ENCODE measurements at places on chromosomes 4 and X.

DNA sequence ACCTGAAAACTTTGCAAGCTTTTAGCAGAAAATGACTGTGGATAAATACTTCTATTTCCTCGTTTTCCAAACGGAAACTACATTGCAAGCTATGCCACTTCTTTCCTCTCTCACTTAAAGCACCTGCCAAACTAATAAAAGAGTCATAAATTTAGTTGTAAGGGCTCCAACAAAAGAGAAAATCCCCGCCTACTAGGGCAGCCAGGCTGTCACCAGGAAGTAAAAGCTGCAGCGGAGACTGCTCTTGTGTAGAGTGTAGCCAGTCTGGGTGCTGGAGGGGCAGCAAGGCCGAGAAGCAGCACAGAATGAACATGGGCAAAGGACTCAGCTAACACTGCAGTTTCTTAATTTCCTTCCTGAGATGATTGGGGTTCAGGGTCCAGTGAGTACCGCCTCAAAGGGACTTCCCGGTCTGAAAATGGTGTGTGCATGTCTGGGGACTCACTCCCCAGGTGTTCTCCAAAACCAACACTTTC lies 89.3 kb upstream of the MAML3 start:
- DNase-seq = no peak

DNA sequence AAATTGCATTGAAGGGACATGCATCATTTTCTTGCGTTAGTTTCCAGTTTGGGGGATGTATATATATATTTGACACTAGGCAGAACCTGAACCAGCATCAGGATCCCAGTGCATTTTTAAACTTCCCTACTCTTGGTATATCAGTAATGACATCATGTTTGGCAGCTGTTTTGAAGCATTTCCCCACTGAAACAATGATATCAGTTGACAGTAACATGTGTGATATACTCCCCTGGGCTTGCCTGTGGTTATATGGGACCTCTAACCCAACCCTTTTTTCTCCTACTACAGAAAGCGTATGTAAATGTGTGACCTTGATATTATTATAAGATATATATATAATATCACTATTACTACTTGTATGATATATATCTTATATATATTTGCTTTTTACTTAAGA lies 225.9 kb upstream of the CASK start:
- no peak for DNase-seq

DNA sequence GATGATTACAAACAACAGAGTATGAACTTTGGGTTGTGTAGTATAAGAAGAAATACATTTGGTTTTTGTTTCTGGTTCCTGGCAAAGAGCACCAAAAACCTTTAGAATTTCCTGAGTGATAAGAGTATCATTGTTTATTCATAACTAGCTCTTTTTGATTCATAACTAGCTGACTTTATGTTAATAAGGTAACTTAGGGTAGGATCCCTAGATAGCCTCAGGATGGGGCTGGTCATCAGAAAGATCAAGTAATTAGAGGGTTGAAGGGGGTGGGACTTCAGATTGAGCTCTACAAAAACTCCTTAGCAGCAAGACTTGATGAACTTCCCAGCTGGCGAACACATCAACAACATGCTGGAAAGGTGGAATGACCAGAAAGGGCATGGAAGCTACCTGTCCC lies 166.5 kb downstream of the SCFD2 start:
- no peak for DNase-seq

DNA sequence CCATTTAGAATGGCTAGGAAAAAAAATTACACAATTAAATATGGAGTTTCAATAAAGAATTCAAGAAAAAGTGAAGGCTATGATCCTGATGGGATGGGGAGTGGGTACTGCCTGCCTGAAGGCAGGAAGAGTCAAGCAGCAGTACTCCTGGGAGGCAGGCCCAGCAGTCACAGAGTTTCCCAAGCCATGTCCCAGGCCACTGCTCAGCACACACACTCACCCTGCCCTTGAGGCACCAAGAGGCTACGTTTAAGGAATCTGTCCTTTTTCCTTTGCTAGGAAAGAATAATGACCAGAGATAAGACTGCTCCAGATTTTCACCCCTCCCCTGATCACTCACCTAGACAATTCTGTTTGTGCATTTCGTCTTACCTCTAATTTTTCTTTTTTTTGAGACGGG lies 30.2 kb downstream of the MAP7D3 start:
- DNase-seq = no peak

DNA sequence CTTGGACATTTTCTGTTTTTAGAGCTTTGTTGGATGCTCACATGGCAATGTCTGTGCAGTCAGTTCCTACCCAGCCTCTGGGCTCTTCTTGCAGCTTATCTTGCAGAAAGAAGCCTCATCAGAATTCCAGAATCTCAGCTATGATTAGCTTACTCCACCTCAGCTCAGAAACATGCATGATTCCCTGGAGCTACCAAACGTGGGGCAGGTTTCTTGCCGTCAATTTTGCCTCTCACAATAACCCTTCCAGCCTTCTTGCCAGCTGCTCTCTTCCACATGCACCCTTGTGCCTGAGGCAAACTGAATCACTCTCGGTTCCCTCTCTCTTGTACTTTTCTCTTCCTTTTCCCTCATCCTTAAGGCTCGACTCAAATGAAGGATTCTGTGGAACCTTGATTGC lies 141.4 kb downstream of the PTTG2 start:
- no peak for DNase-seq

DNA sequence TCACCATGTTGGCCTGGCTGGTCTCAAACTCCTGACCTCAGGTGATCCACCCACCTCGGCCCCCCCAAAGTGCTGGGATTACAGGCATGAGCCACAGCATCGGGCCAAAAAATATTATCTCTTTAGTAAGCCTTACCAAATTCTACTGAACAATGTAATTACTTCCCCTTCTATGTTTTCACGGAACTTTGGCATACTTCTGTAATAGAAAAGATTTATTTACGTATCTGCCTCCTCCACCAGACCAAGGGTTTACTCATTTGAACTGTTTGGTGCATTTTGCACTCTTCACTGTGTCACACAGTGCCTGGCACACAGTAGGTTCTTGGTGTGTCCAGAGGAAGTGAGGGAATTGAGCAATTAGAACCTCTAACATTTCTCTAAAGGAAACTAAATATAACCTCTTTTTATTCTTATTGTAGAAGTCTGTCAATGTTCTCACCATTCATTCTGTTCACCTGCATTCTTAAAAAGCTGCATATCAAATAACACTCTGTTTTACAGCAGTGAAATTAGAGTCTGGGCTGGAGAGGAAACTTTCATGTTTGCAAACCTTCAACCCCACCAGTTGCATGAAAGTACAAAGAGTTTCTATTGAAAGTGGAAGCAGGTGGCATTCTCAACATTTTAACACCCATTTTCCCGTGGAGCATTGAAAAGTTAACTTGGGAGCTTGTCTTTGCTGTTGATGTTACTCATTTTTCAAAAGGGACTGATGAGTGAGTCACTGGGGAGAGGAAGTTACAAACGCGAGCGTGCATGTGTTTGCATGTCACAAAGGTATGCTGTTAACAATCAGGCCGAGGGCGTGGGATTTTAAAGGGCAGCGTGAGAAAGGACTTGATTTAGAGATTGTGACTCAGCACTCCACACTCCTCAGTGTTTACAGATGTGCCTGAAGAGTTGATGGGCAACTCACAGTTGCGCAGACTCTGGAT lies 314.1 kb downstream of the STK32B start:
- no peak for DNase-seq

- no peak for DNase-seq
Observed at GRCh38 chr4:128311659-128312403, 24.2 kb upstream of the PGRMC2 start.

DNA sequence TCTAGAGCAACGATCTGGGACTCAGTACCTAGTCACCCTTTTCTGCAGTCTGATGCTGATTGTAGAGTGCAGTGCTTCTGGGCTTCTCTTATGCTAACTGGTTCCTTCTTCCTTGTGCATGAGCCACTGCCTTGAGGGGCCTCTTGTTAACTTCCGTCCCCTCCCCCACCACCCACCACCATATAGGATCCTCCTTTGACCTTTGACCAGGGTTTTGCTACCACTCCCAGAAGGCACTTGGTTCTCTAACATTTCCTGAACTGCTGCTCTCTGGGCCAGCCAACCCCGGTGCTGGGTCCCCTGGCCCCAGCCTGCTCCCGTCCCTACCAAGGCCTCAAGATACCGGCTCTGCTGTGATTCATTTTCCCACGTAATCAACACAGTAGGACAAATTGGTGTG lies 104.6 kb upstream of the KLF3 start:
- no peak for DNase-seq

DNA sequence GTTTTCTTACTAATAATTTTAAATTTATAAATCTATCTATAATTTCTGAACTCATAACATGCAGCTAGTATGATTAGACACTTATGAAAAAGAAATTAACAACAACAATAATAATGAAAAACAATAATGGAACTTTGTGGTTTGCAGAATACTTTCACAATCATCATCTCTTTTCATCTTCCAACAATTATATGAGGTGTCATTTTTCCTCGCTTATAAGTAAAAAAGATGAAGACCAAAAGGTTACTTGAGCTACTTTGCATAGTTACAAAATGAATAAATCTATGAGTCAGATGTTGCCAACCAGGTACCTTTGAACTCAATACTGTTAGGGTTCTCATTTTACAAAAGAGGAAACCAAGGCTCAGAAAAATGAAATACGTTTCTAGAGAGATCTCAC lies 98.5 kb upstream of the ELOVL6 start:
- no peak for DNase-seq
